Stimulated activated CD8-positive, alpha-beta memory T cell treated with anti-CD3 and anti-CD28 coated beads, Interleukin-15, amount 100 ng/mL, for 1 hour (primary cell): ENCODE measurements at places on chromosomes 3 and 15.

- no peak for DNase-seq
These were observed 77.3 kb upstream of the MAGI1 start for GRCh38 chr3:66115858-66116654.

- DNase-seq: no peak
These were observed 57.7 kb downstream of the RFX7 start for GRCh38 chr15:56185980-56186379.

DNA sequence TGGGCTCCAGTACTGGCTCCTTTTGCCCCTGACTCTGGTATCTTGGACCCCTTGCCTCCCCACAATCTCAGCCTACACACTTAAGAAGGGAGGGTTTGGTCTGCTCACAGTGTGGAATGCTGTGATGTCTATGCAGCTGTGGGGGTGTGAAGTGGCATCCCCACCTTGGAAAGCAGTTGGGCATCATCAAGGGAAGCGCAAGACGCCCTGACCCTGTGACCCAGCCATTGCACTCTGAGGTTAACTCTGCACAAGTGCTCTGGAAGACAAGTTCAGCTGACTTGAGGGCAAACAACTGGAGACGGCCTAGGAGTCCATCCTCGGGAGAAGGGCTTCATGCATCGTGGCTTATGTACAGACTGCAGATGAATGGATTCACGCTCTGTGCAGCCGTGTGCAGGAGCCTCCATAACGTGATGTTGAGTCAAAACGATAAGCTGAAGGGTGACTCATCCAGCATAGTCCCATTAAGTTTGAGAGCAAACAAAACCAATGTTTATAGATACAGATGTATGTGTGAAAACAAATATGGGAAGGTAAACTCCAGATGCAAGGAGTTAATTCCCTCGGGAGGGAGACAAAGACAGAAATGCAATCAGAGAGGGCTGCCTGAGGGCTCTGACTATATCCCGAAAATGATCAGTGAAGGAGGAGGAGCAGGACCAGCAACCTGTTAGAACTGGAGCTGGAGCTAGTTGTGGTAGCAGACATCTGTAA is 86.8 kb downstream of the LSM3 start:
- DNase-seq: no peak

GRCh38 chr3:41997702-41998550 is 36.0 kb upstream of the ULK4 start:
- DNase-seq: no peak

DNA sequence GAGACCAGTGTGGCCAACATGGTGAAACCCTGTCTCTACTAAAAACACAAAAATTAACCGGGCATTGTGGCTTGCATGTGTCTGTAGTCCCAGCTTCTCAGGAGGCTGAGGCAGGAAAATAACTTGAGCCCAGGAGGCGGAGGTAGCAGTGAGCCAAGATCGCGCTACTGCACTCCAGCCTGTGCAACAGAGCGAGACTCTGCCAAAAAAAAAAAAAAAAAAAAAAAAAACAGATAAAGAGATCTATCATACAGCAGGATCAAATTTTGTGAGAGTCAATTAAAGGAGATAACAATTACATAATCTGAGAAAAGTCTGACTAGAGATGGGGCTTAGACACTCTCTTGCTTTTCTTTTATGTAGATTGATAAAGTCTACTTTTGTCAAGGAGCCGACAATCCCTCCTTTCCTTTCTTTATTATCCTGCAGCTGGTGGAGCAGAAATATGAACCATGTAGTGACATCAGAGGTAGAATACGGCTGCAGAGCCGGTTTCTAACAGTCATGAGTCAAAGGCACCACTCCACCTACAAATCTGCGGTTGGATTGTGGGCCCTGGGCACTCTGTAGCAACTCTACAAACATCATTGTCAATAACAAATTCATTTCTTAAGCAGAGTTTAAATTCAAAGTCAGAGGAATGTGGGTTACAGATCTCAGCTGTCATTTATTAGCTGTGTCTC is 9.0 kb downstream of the C2CD4A start:
- no peak for DNase-seq

- DNase-seq: no peak
These were observed 88.6 kb upstream of the SPATA12 start for GRCh38 chr3:56971816-56972215.
